Kidney glomerular epithelial cell (primary cell): ENCODE measurements at places on chromosomes 1 and 21.

DNA sequence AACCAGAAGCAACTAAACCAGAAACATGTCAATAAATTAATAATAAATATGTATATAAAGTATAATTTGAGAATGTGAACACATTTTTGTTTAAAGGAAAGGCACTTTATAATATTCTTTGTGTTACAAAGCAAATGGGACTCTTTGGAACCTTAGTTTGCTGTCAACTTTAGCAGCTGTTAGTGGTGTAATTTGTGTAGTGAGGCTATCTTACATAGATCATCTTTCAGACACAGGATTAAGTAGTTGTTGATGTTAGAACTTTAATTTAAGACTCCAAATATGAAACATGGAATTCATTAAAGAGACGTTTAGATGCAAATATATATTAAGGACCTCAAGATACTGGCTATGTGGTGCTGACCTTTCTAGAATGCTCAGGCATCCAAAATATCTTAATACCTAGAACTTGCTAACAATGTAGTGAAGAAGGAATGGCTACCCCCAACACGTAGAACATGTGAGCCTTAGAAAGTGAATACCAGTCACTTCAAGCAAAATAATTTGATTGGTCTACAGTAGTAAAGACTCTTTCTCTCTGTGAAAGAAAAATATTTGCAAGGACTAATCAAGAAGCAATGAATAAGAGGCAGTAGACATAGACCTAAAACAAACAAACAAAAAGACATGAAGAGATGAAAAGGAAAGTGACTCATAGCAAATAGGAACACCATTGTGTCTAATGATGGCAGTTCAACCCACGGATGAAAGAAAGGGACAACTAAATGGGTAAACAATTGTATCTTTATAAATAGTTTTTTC is 811.4 kb downstream of the USP25 start:
- DNase-seq: no peak

- DNase-seq: peak; percentile 41
These were observed 8.7 kb upstream of the PPP1R8 start for GRCh38 chr1:27821761-27822315.

DNA sequence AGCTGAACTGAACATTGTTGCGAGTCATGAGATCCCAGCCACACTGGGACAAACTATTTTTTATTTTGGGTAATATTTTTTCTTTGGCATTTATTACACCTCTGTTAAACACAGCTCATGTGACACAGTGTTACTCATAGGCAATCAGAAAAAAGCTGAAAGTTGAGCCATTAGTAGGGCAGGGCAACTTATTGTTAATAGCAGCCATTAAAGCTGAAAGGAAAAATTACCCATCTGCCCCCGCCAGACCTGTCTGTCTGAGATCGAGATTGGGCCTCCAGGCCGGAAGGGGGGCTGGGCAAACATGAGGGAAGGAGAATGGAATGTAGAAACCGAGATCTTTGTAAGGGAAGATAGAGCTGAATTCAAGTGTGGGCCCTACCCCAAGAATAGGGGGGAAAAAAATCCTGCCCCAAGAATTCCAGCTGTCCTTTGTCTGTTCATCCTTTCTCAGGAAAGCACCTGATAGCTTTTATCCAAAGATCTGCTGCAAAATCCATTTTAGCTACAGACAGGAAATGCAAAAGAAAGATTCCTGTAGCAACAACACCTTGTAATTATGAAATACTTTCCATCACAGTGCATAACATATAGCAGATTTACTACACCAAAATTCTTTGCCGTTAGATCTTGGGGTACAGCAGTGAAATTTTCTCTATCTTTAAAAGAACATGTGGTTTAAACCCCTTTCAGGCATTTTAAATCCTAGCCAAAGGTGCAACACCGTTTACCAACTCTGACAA is 212.8 kb downstream of the PBX1 start:
- DNase-seq: peak; percentile 79

DNA sequence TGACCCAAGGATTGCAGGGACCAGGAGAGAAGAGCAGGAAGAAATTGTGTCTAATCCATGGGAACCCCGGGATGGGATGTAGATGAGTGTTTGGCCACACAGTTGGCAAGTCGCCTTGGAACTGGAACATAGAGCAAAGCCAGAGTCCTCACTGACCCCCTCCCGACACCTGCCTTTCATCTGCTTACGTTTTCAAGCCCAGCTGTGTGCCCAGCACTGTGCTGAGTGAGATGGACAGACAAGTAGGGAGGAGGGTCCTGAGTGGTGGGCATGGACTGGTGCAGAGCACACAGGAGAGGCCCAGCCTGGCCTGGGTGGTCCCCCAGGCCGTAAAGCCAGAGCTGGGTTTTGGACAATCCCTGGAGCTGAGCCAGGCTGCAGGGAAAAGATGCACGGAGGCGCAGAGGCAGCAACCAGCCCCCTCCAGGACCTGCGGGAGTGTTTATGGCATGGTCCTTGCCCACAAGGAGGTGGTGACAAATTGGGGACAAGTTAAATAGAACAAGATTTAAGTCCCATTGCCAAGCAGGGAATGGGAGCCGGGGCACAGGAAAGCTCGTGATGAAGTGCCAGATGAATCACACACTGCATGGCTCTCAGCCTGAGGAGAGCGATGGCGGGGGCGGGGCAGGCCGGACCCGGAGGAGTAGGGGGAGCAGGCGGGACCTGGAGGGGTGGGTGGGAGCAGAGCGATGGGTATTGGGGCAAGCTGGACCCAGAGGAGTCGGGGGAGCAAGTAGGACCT is 157.8 kb upstream of the VAMP3 start:
- DNase-seq: no peak

DNA sequence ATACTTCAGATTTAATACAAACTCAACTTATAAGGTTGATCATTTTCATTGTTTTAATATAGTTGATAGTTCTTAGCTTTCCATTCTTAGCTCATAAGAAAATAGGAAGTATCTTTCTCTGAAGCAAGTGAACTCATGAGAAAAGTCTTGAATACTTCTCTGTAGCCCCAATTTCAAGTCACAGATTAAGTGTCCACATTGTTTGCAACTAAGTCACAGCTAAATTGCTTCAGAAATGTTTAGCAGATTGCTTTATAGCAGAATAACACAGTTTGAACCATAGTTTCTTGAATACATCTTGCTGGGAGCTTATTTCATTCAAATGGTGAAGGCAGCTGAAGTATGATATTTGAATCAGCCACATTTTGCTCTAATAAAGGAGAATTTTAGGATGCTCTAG is 10.6 kb upstream of the PKN2 start:
- no peak for DNase-seq

GRCh38 chr1:48916130-48917069 is 139.7 kb upstream of the BEND5 start:
- peak; percentile 83 for DNase-seq

DNA sequence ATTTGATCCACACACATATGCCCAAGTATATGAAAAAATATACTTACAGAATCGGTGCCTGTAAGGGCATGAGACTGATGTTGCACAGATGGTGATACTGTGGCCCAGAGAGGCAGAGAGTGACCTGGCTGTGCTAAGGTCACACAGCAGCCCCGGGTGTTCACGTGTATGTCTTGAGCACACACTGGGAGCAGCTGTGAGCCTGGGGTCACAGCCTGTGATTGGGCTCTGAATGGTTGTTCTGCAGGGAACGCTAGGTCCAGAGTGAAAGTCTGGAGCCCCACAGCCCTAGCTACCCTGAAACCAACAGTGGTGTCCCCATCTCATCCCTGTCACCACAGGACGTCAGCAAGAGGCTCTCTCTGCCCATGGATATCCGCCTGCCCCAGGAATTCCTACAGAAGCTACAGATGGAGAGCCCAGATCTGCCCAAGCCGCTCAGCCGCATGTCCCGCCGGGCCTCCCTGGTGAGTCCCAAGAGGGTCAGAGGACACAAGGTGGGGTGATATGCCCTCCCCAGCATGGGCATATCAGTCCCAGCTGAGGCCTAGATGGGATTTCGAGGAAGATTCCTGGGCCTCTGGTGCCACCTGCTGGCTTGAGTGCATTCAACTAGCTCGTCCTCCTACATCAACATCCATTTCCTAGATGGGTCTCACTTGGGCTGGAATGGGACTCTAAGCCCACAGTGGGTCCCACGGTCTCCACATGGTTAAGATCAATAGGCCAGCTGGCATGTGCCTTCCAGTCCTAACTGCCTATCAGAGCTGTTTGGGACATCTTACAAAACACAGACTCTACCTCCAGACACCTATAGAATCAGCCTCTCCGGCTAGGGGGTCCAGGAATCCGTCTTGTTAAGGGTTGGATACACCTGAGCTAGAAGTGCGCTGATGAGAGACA is 19.7 kb downstream of the CDK18 start:
- DNase-seq: peak; percentile 51
